Fibroblast of skin of right biceps (primary cell): ENCODE measurements at places on chromosomes 4 and X.

GRCh38 chr4:157978680-157979361 lies 194.0 kb downstream of the GASK1B start:
- peak; percentile 73 for DNase-seq

DNA sequence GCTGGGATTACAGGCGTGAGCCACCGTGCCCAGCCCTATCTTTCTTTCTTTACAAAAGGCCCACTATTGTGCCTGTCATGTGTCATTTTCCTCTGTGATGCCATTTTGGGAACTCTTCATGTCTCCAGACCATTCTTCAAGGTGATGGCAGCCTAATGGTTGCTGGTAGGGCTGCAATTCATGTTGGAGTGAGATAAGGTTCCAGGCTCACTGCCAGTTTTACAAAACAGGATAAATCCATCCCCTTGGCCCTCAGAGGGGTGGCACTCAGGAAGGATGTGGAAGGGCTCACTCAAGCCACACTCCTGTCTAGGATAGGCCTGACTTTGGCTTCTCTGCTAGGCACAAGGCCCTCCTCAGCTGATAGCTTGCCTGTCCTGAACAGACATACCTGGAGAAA lies 3.8 kb downstream of the TCEAL9 start:
- no peak for DNase-seq

- peak; percentile 11 for DNase-seq
These were observed 19.1 kb upstream of the TEX13B start for GRCh38 chrX:108001218-108001814.

- DNase-seq, result peak; percentile 90
These were observed 2343.1 kb downstream of the PCDH7 start for GRCh38 chr4:33063241-33063640.

- no peak for DNase-seq
These were observed 31.9 kb downstream of the BMP15 start for GRCh38 chrX:50942471-50942870.

- DNase-seq, result no peak
These were observed 124.4 kb downstream of the ZNF827 start for GRCh38 chr4:145814246-145814645.

GRCh38 chr4:184406958-184407391 lies 67.4 kb downstream of the IRF2 start:
- no peak for DNase-seq

- peak; percentile 26 for DNase-seq
These were observed 45.7 kb upstream of the SLC10A7 start for GRCh38 chr4:146567396-146567795.

GRCh38 chr4:118175506-118175905 lies 141.2 kb downstream of the NDST3 start:
- no peak for DNase-seq

GRCh38 chr4:77172336-77172735 lies 15.3 kb downstream of the CCNG2 start:
- peak; percentile 97 for DNase-seq

DNA sequence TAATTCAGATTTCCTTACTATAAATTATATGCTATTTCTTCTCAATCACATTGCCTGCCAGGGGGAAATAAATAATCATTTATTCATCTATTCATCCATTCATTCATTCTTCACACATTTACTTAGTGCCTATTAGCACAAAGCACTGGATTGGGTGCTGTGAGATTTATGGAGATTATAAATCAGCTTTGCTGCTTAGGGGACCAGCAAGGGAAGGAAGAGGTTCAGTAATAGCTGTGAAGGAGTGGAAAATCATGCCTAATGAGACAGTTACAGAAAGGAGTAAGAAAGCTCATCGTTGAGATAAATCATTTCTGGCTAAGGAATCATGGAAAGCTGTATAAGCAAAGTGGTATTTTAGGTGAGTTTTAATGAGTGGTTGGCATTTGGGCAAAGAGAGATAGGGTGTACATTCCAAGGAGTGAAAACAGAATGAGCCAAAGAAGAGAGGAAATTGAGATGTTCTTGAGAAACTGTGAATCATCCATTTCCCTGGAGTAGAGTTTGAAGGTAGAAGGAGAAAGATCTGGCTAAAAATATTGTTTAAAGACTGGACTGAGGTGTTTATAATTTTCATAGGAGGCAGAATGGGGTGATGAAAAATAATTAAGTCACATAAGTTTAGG lies 9.6 kb downstream of the ARSJ start:
- DNase-seq, result no peak

DNA sequence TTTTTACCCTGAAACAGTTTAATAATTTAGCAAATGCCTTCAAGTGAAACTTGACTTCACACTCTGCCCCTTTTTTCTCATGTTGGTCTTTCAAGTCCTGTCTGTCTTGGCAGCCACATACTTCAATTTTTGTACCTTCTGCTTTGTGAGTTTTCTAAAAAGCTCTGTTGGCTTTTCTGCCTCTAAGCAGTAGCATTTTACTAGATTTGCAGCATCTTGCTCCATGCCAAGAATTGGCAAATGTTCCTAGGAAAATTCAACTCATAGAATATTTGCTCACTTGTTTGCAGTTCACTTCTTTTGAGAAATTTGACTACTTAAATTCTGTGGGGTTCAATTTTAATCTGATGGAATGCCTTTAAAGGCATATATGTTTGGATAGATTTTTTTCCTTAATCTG lies 59.2 kb downstream of the FAM47A start:
- DNase-seq, result no peak

- no peak for DNase-seq
These were observed 288.8 kb downstream of the CENPC start for GRCh38 chr4:67256388-67257043.

DNA sequence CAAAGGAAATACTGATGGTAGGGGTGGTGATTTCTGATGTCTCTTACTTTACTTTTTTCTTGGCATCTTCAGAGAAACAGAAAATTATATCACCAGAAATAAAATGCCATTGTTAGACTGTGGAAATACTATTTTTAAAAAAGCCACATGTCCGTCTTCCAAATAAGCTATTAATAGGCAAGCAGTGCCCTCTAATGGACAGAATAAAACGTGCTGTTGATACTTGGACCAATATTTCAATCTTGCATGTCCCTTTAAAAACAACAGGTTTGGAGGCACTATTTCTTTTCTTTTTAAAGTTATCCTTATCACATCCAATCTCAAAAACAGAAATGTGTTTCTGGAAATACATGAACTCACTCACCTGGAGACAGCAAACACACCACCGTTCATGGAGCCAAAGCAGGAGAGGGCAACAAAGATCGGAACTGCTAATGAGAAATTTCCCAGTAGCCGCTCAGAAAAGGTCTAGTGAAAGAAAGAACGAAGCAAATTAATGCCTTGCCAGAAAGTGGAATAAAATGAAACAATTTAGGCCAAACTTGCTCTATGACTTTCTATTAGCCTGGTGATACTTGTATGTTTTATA lies 59.2 kb downstream of the SLC7A11 start:
- DNase-seq, result peak; percentile 58

- DNase-seq, result peak; percentile 63
These were observed 66.2 kb upstream of the PGRMC2 start for GRCh38 chr4:128353791-128354190.

DNA sequence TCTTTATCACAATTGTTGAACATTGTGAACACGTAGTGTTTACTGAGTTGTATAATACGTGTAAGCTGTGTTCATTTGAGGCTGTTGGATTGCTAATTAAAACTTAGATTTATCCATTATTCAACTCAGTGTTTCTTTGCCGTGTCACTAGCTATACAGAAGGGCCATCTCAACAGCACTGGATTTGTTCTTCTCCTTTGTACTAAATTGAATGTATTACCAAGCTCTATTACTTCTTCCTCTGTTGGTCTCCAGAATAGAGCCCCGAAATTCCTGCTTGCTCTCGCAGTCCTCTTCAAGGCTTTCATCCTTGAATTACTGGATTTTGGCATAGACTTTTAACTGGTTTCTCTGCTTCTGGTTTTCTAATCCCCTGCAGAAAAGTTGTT lies 182.8 kb downstream of the BMPR1B start:
- no peak for DNase-seq

- DNase-seq, result no peak
These were observed 120.3 kb upstream of the CTSO start for GRCh38 chr4:156073976-156074375.

GRCh38 chr4:174697202-174697601 lies 131.8 kb downstream of the GLRA3 start:
- DNase-seq, result peak; percentile 62

DNA sequence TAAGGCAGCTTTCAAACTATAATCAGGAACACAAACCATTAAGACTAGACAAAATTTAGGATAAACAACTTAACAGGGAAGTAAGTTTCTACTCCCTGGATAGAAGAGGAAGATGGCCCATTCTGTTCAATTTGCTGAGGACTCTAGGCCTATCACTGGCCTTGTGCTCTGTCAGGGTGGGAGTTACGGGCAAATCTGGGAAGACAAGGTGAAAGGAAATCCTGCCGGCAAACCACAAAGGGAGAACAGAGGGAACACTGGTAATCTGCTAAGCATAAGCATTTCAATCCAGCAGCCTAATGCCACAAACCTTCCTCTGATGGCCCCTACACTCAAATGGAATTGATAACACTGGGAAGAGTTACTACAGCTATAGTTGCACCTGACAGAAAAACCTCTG lies 8.3 kb downstream of the GPR82 start:
- no peak for DNase-seq

DNA sequence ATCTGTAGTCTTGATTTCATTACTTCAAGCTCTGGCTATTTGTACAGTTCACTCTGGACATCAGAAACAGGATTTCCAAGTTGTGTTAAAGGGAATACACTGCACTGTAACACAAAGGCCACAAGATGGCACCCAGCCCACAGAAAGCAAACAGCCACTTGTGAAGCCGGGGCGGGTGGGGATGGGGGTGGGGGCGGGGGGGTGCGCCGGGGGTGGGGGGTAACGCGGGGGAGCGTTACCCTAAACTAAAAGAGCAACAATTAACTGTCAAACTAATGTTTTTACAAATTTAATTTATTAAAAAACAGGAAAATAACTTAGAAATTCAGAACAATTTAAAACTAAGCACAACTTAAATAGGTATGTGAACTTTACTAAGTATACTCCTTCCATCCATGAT lies 27.3 kb downstream of the PRDX4 start:
- DNase-seq, result peak; percentile 53

DNA sequence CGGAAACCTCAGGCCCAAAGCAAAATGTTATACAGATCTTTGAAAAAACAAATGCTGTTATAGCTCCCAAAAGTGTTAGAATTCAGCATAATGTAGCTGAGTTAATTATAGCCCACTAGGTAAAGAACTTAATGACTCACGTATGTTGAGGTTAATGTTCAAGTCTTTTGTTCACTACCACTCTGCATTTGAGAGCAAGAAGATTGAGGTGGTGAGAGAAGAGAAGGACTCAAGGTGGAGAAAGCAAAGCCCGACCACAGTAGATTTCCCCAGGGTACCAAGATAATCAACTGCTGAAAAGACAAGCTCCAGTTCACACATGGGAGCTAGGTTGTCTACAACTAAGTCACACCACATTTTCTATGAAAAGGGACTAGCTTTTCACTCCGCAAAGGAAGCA lies 480.2 kb downstream of the DTHD1 start:
- DNase-seq, result no peak

GRCh38 chrX:100264200-100264599 lies 145.9 kb downstream of the PCDH19 start:
- DNase-seq, result no peak
